NCI-H146 (cell line): ENCODE measurements at places on chromosomes 5 and 9.

DNA sequence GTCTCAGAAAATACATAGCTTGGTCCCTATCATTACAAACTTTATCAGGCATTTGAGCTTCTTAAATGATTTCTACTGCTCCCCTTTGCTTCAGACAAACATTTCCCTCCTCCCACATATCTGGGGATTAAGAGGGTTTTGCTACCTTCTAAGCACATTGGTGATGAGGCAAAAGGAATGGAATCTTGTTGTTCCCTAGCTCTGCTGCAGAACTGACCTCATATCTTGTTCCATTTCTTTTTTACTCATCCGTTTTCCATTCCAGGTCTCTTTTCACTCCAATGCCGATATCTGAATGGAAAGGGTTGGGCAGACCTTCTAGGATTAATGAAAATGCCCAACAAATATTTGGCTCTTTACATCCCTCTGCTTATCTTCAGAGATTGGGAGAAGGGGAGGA lies 444.6 kb downstream of the ZNF608 start:
- no peak for DNase-seq

- no peak for DNase-seq
Measured at GRCh38 chr5:160060001-160060400, 51.1 kb downstream of the TTC1 start.

GRCh38 chr5:5350101-5350500 lies 72.4 kb upstream of the ICE1 start:
- no peak for DNase-seq

- DNase-seq: no peak
Measured at GRCh38 chr5:179187229-179187678, 127.1 kb downstream of the ZNF354C start.

- no peak for DNase-seq
Measured at GRCh38 chr9:28024676-28025075, 451.4 kb upstream of the C9orf72 start.

GRCh38 chr5:35476036-35476435 lies 141.6 kb upstream of the SPEF2 start:
- no peak for DNase-seq

DNA sequence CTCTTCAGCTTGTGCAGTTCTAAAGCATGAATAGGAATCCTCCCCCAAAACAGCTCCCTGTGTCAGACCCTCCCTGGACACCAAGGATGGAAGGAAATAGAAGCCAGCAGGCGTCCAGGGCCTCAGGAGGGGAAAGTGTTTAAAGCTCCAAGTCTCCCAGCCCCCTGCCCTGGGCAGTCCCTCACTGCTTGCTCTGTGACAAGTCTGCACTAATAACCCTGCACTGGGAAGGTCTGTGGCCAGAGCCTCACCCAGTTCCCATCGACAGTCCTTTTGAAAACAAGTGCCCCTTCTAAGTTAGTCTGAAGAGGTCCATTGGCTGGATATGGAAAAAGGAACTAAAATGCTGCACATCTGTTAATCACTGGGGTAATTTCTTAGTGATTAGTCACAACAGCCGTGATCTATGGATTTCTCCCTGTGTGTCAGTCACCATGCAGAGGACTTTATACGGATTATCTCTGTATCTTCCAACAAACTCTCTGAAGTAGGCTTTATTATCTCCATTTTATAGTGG lies 195.3 kb downstream of the FBXL7 start:
- no peak for DNase-seq

DNA sequence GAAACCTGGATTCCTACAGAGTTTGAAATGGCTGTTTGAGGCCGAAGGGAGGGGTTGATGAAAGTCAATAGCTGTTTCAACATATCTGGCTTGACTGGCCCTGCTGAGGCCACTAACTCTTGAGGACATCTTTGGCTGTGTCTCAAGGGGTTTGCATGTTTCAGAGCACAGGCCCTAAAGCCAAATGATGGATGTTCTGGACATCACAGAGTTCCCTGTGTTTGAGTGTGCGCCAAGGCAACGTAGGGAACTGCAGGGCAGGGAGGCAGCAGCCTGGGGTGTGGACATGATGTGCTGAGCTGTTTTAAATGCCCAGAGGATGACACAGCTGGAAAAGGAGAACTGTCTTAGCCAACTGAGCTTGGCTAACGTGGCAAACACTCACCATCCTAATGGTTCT lies 89.6 kb downstream of the RAPGEF1 start:
- DNase-seq: no peak

- no peak for DNase-seq
Measured at GRCh38 chr9:5052838-5053237, 67.8 kb downstream of the JAK2 start.
